ENCODE measurements at places on chromosomes 16 and 17.

DNA sequence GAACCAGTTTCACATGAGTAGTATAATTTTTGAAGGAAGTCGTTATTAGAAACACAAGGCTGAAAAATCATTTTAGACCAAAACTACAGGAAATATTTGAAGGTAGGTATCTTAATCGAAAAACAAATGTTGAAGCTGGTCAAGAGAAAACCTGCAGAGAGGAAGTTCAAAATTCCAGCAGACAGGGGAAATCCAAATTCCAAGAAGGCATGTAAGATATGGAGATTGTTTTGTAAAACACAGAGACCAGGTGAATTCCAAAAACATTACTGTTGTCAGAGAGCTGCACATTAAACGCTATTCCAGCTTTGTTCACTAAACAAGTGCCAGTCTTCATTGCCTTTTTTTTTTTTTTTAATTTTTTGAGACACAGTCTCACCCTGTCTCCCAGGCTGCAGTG is 38.4 kb downstream of the ADAMTS18 start:
- no peak for DNase-seq

DNA sequence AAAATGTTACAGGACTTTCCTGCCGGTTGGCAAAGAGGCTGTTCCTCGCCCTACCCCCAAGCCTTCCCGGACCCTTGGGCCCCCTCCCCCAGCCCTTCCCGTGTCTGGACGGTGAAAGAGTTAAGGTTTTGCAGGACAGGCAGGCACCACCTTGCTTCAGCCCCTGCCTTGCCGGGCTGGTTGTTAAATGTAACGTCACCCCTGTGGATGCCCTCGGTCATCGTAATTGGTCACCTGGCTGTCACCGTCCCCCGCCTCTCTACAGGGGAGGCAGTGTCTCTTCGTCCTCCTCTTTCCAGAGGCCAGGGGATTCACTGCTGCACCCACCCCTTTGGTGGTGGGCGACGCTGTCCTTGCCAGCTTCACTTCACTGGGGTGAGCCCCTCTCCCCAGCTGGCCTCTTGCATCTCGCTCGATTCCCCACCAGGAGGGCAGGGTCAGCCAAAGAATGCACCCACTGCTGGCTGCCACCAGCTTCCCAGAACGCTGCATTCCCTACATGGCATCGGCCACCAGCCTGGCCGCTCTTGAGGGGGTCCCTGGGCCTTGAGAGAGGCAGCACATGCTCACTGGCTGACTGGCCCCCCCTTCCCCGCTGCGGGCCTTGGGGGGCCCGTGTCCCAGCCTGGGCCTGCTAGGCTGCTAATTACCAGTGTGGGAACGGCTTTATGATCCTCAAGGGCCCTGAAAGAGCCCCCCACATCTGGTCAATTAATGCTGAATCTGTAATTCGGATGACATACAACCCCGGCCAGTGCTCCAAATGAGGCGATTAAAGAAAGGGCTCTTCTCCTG is 25.2 kb upstream of the GSE1 start:
- no peak for DNase-seq

GRCh38 chr16:66874079-66874775 is 6.1 kb upstream of the PDP2 start:
- DNase-seq: no peak

DNA sequence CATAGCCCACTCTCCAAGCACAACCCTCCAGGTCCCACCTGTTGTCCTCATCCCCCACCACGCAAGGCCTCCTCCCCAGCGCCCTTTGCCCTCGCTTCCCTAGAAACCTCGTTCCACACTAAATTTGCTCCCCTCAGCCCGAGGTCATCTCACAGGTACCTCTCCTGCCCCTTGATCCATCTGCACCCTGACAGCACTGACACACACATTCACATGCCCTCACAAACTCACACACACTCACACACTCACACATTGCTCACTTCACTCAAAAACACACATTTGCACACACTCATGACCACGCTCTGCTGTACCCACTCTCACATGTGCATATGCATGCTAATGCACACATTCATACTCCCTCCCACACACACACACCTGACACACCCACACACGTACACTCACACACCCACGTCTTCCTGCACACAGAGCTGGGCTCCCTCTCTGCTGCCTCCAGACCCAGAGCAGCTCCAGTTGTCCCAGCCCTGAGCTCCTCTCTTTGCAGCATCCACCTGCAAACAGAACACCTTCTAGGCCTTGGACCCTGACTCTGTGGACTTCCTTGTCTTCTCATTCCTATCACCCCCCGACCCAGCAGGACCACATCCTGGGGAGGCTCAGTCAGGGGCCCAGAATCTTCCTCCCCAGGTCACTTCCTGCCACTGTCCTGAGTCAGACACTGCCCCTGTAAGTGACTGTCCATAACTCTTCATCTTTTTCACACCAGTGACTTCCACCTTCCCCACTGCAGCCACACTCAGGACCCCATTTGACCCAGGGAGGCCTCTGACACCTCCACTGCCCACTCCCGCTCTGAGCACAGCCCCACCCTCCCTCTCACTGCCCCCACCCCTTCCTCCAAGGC is 4.9 kb downstream of the ASGR2 start:
- no peak for DNase-seq

DNA sequence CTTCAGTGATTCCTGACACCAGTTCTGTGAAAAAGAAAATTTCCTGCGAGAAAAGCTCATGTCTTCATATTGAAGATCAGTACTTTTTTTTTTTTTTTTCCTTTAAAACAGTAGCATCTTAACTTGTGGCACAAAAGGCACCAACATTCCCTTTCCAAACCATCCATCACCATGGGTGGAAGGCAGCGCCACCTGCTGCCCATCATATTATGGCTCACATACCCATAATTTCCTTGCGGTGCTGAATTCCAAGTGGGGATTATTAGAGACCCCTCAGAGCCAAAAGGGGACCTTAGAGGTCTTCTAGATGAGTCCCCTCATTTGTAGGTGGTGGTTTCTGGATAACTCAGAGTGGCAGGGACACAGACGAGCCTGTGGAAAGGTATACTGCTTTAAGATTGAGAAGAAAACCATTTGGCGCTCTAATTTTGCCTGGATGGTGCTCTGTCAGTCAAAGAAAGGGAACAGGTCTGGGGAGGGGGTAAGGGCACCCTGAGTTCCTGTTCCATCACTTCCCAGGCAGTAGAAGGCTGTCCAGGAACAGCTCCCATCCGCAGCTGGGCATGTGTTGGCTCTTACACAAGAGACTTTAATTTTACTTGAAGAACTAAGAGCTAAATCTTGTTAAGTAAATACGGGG is 7.9 kb upstream of the SOST start:
- peak; percentile 72 for DNase-seq

- no peak for DNase-seq
These were observed 51.7 kb upstream of the LGALS9 start for GRCh38 chr17:27579304-27579703.

- DNase-seq: no peak
These were observed 194.7 kb upstream of the MPHOSPH6 start for GRCh38 chr16:82364690-82365089.

- DNase-seq: no peak
These were observed 12.2 kb downstream of the CX3CL1 start for GRCh38 chr16:57384248-57385070.

DNA sequence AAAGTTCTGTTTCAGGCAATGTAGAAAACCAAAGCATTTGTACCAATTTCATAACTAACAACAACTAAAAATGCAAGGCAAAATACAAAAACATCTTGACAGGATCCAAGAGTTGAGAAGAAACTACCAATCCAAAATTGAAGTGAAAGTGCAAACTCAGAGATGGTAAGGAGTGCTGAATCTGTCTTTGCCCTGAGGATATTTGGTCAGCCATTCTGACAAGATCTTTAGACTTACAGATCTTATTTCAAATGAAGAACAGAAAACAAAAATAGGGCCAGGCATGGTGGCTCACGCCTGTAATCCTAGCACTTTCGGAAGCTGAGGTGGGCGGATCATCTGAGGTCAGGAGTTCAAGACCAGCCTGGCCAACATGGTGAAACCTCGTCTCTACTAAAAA is 412.8 kb downstream of the ZFHX3 start:
- DNase-seq: no peak

GRCh38 chr17:28941251-28941650 is 10.1 kb downstream of the PHF12 start:
- no peak for DNase-seq

DNA sequence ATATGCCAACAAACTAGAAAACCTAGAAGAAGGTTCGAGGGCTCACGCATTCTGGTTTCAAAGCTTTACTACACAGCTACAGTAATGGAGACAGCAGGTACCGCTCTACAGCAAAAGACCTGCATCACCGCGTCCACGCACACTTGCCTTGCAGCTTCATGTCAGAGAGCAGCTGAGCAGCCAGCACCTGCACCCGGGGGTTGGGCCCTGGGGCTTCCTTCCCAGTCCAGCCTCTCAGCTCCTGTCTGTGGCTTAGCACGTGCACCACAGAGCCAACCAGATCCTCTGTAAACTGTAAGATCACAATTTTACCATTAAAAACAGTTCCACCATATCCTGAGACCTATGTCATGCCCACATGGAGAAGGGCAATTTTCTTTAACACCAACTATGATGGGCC is 15.3 kb downstream of the MEAK7 start:
- no peak for DNase-seq

GRCh38 chr16:78306361-78306760 is 206.9 kb downstream of the WWOX start:
- DNase-seq: no peak

- no peak for DNase-seq
These were observed 391.9 kb upstream of the TNRC6C start for GRCh38 chr17:77566566-77567138.

- no peak for DNase-seq
These were observed 20.3 kb downstream of the PIMREG start for GRCh38 chr17:6464446-6465041.

DNA sequence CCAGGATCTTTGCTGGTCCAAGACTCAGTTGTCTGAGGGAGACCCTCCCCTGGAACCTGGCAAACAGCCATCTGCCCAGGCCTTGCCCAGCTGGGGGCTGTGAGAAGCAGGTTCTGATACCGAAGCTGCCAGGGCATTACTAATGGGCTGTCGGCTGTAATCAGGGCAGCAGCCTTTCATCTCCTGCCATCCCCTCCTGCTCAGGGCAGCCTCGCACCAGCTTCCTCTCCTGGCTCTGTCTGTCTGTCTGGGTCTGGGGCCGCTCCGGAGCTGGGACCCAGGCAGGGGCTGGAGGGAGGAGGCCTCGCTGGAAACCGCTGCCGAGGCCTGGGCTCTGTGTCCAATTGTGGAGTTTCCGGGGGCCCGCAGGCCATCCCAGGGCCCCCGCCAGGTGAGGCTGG is 21.6 kb upstream of the BRD7 start:
- no peak for DNase-seq

DNA sequence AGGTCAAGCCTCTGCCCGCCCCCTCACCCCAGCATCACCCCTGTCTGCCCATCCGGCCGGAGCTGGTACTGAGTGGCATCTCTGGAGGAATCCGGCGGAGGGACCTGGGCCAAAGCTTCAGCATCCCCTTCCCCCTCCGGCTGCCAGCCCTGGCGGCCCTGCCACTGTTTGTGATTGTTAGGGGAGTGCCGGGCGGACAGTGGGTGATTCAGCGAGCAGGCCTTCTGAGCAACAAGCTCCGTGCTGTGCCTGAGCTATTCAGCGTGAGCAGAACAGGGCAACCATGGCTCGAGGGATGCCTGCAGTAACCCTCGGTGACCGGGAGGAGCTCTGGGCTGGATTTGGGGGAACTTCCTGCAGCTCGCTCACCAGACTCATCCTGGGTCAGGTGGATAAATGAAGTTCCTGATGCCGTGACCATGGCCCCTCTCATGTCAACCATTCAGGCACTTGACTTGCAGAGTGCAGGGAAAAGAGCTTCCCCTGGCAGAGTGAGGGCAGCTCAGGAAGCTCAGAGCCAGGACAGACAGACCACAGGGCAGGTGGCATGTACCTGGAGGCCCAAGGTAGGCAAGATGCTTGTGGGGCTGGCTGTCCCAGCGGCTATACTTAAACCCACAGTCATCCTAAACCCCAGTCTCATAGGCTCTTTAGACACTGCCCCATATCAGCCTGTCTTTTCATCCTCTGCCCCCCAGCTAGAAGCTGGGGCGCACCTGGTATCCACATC is 24.3 kb upstream of the MLKL start:
- no peak for DNase-seq

- no peak for DNase-seq
These were observed 23.3 kb downstream of the CEP295NL start for GRCh38 chr17:78879635-78880186.

DNA sequence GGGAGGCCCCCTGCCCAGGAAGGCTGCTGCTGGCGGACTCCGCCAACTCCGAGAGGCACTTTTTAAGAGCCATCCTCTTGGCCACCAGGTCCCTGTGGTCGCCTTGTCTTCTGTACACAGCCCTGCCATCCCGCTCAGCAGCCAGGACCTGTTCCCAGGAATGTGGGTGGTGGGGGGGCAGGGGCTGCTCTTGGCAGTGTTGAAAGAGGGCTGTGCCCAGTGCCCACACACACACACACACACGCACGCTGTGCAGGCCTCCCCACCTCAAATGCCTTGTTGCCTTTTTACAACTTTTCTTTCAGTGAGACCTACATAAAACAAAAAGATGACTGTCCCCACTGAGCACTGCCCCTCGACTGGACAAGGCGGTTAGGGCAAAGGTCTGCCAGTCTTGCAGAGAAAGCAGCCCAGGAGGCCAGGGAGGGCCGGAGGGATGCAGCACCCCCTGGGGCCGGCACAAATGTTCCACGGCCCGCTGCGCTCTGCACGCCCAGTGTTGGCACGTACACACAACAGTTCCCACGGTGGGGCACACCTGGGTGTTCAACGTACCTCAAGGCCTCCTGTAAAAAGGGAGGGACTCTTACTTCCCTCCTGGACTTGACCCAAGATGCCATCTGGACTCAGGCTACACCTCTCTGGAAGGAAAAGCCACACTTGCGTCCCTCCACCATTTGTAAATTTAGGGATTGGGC is 18.5 kb upstream of the PITPNA start:
- DNase-seq: peak; percentile 60

DNA sequence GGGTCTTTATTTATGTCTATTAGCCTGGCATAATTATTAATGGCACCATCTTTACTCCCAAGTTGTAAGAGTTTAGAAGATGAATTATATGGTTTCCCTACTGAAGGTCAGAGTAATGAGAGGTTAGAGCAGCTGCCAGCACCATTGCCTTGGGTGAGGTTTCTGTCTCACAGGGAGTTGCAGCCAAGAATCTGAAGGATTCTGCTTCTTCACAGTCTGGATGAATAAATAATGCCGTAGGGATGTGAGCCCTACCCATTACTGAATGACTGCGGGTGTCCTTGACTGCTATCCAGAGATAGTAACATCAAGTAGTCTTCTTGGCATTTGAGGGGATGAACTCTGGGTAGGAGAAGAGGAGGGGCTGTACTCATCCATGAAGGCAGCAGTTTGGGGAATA is 52.8 kb upstream of the SMIM36 start:
- DNase-seq: no peak

- DNase-seq: peak; percentile 23
These were observed 120.5 kb downstream of the CCT6B start for GRCh38 chr17:34840750-34841149.
